Common myeloid progenitor, CD34-positive (primary cell): ENCODE measurements at places on chromosomes 13 and 19.

- no peak for DNase-seq
These were observed 116.9 kb downstream of the CCNA1 start for GRCh38 chr13:36549126-36549702.

DNA sequence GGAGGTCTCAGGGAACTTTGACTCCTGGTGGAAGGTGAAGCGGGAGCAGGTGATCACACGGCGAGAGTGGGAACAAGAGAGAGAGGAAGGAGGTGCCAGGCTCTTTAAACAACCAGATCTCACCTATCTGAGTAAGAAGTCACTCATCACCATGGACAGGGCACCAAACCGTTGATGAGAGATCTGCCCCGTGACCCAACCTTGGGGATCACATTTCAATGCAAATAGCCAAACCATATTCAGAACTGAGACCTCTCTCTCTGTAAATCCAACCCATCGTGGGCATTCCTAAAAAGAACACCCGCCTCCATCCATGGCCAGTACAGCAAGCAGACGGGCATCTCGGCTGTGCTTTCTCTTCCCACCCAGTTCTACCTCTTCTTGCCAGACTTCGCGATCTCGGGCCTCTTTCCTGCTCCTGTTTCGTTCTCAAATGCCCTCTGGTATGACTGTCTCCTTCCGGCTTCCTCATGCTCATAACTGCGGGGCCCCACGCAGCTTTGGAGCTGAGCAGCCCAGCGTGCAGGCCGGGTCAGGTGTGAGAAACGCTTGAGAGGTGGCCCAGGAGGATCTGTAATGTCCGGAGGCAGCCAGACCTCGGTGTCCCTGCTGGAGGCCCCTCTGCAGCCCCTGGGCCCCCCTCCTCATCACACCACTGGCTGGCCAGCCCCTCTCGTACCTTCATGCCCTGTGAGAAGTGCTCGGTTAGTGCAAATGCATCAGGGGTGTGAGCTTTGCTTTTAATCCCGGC, 97.0 kb upstream of the GPR183 start:
- no peak for DNase-seq

GRCh38 chr13:28392428-28392827, 102.5 kb downstream of the FLT1 start:
- DNase-seq, result no peak

DNA sequence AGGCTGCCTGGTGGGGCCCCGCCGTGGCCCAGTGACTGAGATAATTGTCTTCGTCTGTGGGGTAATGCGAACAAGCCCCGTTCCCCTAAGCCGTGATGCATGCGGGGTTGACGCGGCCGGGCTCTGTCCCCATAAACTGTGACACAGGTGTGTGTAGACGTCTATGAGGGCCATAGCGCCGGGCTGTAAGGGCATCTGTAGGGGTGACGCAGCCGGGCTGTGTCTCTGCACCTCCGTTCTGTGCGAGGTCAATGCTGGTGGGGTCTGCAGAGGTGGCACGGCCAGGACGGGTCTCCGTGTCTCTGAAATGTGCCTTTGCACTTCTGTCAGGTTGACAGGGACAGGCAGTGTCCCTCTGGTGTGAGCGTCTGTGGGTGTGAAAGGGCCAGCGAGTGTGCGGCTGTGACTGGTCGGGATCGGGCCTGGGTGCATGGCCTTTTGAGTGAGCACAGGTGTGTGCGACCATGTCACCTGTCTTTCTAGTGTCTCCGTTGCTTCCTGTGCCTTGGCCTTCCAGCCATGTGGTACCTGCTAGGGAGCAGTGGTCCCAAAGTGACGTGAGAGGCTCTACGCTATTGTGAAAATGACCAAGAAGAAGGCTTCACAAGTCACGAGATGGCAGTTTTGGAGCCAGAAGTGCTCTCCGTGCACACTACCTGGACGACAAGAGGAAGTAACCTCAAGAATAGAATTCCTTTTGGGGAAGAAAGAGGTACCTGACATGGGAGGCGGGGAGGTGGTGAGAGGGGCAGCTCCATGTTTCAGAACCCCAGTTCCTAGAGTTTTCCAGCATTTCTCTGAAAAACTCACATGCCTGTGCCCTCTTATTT, 16.4 kb upstream of the ZNF331 start:
- no peak for DNase-seq

DNA sequence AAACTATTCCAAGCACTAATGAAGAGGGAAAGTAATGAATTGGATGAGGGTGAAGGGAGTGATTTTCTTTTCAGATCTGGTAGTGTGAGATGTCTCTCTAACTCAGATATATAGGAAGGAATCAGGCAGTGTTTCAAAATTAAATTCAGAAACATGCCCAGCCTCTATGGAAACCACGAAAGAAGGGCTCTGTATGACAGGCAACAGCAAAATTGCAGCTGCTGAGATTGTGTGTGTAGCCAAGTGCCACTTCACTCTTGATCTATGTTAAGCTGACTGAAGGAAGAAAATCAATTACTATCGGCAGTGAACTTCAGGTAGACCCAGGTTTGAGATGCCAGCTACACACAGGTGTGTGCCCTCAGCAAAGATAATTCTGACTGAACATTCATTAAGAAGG, 387.4 kb downstream of the PCDH9 start:
- no peak for DNase-seq

- DNase-seq, result no peak
These were observed 213.1 kb downstream of the UQCRFS1 start for GRCh38 chr19:28999724-29000433.

DNA sequence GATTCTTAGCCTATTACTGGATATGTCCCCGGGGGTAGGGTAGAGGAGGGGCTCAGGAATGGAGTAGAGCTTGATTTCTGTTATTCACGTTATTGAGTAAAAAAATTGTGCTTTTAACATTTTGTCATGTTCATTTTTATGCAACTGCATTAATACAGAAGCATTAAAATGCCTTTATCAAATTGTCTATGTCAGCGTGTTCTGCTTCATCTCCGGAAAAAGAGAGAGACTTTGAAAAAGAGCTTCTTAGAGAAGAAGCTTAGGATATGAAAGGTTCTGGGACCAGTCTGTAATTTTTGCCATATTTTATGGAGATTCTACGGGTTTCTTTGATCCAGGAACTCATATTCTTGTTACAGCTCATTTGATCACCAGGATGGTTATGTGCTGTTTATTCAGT, 82.0 kb downstream of the SLC10A2 start:
- no peak for DNase-seq

GRCh38 chr19:23283925-23284324, 33.7 kb upstream of the ZNF724 start:
- peak; percentile 85 for DNase-seq

DNA sequence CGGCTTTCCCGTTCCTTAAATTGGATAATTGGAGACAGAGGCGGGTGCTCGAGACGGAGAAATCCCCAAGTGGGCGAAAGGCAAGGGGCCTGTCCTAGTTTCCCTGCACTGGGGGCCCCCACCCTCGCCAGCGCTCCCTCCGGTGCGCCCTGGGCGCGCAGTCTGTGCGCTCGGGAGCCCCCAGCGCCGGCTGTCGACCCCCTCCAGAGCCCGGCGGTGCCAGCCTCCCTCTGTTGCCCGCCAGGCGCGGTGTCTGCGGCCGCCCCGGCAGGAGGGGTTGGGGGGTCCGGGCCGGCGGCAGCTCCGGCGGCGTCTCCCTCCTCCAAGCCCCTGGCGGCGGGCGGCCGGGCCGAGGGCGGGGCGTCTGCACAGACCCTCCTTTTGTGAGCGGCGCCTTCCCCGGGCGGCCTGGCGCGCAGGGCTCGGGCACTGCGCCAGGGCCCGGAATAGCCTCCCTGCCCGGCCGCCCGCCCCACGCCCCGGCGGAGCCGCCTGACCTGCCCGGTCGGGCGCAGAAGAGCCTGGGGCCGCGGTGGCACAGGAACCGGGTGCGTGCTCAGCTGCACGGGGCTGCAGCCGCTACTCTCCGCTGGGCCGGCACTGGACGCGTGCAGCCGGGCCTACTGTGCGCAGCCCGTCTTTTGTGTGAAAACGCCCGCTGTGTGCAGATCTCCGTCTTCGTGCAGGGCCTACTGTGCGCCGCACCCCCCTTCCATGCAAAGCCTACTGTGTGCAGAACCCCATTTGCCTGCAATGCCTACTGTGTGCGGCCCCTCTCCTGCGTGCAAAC, 13.2 kb downstream of the GADD45B start:
- no peak for DNase-seq

GRCh38 chr19:18098891-18099622, 1.5 kb downstream of the MAST3 start:
- no peak for DNase-seq

GRCh38 chr13:77715233-77715891, 17.9 kb downstream of the SLAIN1 start:
- no peak for DNase-seq

DNA sequence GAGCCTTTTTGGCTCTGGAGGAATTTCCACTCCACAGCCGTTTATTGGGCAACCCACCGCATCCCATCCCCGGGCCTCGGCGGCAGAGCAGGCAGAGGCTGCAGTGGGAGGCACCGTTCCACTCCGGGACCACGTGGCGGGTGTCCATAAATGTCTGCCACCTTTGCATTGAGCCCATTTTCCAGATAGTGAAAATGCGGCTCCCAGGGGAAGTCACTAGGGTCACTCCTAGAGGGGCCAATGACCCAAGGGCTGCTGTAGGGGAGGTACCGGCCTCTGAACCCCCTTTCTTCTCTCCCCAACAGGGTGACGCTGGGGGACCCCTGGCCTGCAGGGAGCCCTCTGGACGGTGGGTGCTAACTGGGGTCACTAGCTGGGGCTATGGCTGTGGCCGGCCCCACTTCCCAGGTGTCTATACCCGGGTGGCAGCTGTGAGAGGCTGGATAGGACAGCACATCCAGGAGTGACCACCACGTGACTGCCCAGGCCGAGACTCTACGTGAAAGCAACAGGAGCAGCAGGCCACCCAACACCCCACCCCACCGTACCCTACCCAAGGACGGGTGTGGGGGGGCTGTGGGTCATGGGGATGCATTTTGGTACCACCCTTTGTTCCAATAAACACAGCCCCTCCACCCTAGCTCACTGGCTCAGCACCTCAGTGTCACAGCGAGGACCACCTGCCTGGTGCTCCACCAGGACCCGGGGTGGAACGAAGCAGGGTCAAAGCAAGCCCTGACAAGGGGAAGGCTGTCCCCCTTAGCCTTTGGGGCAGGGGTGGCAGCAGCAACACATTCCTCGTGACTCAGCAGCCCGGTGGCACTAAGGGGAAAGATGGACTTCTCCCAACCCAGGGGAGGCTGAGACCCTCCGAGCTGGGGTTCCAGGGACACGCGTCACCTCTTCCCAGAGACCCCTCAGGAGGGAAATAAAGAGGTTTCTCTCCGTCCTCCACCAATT, 1.5 kb downstream of the TIMM13 start:
- no peak for DNase-seq

GRCh38 chr19:10452726-10453618, 32.6 kb downstream of the PDE4A start:
- DNase-seq, result no peak

DNA sequence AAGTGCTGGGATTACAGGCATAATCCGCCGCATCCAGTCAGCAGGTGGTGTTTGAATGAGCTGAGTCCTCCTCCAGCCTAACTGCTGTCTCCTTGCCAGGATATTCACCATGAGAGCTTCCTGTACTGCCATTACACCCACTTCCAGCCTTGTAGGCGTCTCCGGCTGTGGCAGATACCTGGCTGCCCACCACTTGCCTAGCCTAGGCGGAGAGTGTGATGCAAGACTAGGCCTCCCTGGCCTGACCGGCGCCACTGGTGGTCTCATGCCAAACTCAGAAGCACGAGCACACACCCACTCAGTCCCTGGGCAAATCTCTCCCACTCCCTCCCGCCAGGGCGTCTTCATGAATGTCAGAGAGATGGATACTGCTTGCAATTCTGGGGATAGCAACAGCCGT, 16.6 kb downstream of the IL12RB1 start:
- DNase-seq, result no peak

DNA sequence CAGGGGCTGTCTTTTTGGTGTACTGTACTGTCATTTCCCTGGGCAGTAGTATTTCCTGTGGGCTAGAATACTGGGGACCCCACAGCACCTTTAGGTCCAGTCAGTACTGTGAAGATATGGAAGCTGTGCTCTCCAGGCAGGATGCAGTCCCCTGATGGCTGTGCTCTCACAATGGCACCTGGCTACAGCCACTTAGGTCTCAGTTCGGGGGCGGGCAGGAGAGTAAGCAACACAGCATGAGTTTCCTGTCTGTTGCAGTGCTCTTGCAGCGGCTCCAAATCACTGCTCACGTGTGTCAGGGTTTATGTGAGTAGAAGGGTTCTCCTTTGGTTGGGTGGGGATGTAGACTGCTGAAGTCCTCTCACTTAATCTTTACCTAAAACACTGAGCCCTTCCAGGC, 810.4 kb downstream of the DACH1 start:
- no peak for DNase-seq

DNA sequence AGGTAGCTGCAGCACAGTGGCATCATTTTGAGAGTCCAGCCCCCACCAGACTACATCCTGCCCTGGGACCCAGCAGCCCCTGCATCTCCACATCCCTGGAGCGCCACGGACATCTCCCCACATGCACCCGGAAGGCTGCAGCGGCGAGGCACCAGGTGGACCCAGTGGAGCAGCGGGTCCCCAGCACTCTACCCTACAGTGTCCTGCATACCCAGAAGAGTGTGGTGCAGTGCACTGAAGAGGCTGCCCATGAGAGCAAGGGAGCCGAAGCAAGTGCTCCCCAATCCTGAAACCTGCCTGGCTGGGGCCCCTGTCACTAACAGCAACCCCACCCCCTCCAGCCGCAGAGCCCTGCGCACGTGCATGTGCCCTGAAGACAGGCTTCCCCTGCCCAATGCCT, 21.3 kb upstream of the SLC7A9 start:
- DNase-seq, result no peak

- no peak for DNase-seq
These were observed 74.8 kb downstream of the ZNF536 start for GRCh38 chr19:30446850-30447552.

DNA sequence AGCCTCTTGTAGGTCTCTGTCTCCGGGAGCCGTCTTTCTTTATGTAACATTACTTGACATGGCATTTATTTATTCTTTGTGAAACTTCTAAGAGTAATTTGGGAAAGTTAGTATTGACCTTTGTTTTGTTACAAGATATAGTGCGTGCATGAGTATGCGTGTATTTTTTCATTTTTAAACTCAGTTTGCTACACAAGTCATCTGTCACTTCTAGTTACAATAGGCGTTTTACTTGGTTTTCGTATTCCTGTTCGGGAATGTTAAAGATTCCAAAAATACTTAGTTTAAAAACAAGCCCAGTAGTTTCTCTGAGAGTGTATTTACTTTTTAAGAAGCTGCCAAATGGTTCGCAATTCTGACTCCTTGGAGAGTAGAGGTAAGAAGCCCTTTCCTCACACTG, 3.2 kb downstream of the PDS5B start:
- DNase-seq, result no peak

DNA sequence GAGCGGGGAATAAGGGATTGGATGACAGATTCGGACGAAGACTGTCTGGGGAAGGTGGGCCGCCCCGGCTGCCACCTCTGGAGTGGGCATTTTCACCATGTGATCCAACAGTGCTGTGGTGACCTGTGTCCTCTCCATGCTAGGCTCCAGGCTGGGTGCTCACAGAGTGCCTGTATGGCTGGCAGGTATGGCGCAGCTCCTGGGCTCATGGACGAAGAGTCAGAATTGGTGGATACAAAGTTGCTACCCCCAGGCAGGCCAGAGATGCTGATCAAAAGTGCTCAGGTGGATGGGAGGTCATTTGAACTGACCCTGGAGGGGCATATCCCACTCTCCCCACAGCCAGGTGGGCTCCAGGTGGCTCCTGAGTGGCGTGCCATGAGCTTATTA, 111.3 kb upstream of the UQCRFS1 start:
- DNase-seq, result no peak
